Anterior cingulate cortex (tissue), 58 donors: ENCODE measurements at places on chromosomes 5 and 9.

- DNase-seq = no peak
Measured at GRCh38 chr9:88971131-88971960, 19.9 kb upstream of the S1PR3 start.

- DNase-seq = no peak
Measured at GRCh38 chr9:2709645-2710101, 7.6 kb upstream of the KCNV2 start.

- no peak for DNase-seq
Measured at GRCh38 chr5:137665678-137666460, 70.0 kb downstream of the KLHL3 start.

DNA sequence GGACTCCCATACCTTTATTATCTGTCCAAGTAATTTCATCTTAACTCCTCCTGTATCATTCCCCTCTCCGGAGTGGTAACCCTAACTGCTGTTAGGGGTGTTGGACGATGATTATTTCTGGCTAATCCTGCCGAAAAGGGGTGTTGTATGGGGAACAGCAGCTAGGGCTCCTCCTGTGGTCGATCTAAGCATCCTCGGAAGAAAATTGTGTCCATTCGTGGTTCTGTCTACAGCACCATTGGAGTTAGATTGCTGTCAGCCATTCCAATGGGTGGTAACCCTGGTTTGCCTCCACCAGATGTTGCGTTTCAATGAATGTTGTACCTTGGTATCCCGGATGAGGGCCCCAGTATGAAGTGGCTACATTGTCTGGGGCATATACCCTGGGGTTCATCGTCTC is 35.6 kb upstream of the LMNB1 start:
- DNase-seq = no peak
